Naive thymus-derived CD4-positive, alpha-beta T cell (primary cell): ENCODE measurements at places on chromosomes 5 and 9. TPM values are rescaled to one million over a fixed set of nuclear protein-coding genes. Genes with fewer than 3 reads are reported as not detected.

HAVCR1 gene
- total RNA-seq, result 5.1 TPM

SPATA31C1 gene
- total RNA-seq, result not detected

DMRT3 gene
- total RNA-seq, result not detected

ESM1 gene
- total RNA-seq, result 1.2 TPM

ALDH1A1 gene
- total RNA-seq, result 11.9 TPM

GRCh38 chr9:133380734-133381133 lies 4.6 kb downstream of the STKLD1 start:
- no peak overlapping the region for H3K4me3 ChIP-seq
- no peaks in the 10 kb centered on the region for H3K4me1 ChIP-seq
- no peaks in the 10 kb centered on the region for H3K36me3 ChIP-seq
- no peaks in the 10 kb centered on the region for H3K27me3 ChIP-seq
- no peak overlapping the region for H3K27ac ChIP-seq

- H3K4me3 ChIP-seq, result no peak overlapping the region
- no peaks in the 10 kb centered on the region for H3K4me1 ChIP-seq
- DNase-seq, result no peak
These were observed 31.7 kb upstream of the GRHPR start for GRCh38 chr9:37390759-37391158.

DNA sequence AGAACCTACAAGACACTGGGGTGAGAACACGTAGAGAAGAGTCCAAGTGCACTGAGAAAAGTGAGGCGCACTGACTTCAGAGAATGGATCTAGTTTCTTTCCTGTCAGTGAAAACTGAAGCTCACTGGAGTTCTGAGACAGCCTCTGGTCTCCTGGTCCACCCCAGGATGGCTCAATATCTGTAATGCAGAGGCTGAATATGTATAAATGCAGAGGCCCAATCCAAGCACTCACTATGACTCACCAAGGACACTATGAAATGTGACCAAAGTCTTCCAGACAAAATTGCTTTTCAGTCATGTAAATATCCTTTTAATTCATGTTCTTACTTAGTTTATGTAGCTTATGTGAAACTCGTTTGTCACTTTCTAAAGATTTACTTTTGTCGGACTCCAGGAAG lies 53.8 kb downstream of the NFIB start:
- H3K27me3 ChIP-seq, result no peaks in the 10 kb centered on the region
- no peak overlapping the region for H3K27ac ChIP-seq
- H3K36me3 ChIP-seq, result no peaks in the 10 kb centered on the region

GRCh38 chr9:92142329-92142728 lies 27.1 kb upstream of the SPTLC1 start:
- no peak for DNase-seq
- no peak overlapping the region for H3K4me3 ChIP-seq
- peaks cover 8% of the 10 kb centered on the region for H3K4me1 ChIP-seq
- H3K27me3 ChIP-seq, result no peaks in the 10 kb centered on the region
- no peaks in the 10 kb centered on the region for H3K36me3 ChIP-seq

GRCh38 chr9:96258967-96259366 lies 43.0 kb downstream of the HSD17B3 start:
- DNase-seq, result no peak
- H3K27me3 ChIP-seq, result no peaks in the 10 kb centered on the region
- H3K4me1 ChIP-seq, result no peaks in the 10 kb centered on the region
- H3K27ac ChIP-seq, result no peak overlapping the region
- H3K4me3 ChIP-seq, result no peak overlapping the region

DNA sequence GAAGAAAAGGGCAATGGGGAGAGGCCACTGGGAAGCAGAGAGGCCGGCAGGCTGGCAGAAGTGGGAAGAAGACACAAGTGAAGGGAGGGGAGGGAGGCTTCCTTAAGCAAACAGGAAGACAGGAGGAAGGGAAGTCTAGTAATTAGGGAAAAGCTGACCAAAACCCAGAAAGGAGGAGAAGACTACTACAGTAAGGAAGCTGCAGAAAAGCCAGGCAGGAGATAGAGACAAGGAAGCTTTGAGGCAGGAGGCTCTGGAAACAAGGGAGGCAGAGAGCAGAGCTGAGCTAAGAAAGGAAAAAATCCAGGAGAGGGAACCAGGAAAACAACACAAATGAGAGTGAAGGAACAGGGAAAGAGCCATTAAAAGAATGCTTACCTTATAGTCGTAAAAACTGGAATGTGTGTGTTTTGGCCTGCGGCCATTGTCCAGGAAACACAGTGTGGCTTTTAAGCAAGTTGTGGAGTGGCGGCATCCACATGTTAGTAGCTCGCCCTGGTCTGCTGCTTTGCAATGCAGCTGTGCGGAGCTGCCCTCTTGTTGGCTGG lies 317.1 kb upstream of the CLINT1 start:
- no peak overlapping the region for H3K27ac ChIP-seq
- H3K4me1 ChIP-seq, result no peaks in the 10 kb centered on the region
- no peaks in the 10 kb centered on the region for H3K36me3 ChIP-seq
- DNase-seq, result no peak
- H3K27me3 ChIP-seq, result no peaks in the 10 kb centered on the region

- DNase-seq, result no peak
- H3K4me3 ChIP-seq, result no peak overlapping the region
- H3K4me1 ChIP-seq, result no peaks in the 10 kb centered on the region
These were observed 3.4 kb downstream of the PBX3 start for GRCh38 chr9:125750627-125751011.
